ENCODE measurements at places on chromosomes 7 and 10. TPM values are rescaled to one million over a fixed set of nuclear protein-coding genes. Genes with fewer than 3 reads are reported as not detected.

- no peak for DNase-seq
Measured at GRCh38 chr10:76127984-76128589, 696.7 kb downstream of the LRMDA start.

GRCh38 chr7:132004529-132004928 lies 448.1 kb upstream of the PODXL start:
- peak; percentile 9 for DNase-seq

GRCh38 chr7:70790215-70791073 lies 341.5 kb upstream of the GALNT17 start:
- no peak for DNase-seq

DNA sequence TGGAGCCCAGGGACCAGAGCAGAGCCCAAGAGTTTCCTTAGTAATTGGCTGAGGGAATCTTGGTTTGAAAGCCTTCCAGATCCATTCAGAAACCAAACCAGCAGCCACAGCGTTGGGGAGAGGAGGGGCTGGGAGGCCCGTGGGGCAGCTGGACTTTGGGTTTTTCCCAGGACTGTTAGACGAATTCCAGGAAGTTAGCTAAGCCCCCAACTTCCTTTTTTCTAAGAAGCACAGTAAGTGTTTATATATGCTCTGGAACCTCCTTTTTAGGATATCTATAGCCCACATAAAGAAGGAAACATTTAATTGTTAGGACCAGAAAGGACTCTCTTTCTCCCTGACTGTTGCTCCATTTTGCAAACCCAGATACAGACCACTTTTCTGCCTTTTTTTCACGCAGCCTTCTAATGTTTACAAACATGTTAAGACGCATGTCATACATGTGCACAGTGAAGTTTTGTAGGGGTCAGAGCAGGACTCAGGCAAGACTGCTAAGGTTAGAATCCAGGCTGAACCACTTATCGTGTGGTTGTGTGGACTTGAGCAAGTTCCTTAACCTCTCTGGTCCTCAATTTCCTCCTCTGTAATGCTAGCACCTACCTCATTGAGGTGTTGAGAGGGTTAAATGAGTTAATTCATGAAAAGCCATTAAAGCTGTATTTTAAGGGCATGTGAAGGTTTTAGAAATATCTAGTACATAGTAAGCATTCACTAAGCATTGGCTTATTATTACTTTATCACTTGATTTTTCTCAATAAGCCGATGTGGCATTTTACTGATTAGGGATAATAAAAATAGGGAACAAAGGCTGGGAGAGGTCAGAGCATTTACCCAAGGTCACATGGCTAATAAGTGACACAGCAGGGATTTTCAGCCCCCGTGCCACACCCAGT lies 42.4 kb downstream of the TBATA start:
- DNase-seq: no peak

DNA sequence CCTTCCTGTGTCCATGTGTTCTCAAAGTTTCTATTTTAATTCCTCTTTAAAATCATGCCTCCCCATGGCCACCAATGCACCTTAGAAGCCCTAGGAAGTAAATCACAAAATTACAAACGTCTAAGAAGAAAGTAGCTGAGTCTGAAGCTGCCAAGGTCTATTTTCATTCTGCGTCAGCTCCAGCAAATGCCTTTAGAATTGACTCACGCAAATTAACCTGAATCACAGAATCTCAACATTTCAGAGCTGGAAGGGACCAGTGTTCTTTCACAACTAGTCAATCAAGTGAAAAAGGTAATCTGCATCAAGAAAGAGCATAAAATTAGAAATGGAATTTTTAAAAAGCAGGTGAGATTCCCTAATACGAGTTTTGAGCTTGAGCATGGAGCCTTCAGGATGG lies 1017.6 kb downstream of the SORCS3 start:
- DNase-seq: no peak

DNA sequence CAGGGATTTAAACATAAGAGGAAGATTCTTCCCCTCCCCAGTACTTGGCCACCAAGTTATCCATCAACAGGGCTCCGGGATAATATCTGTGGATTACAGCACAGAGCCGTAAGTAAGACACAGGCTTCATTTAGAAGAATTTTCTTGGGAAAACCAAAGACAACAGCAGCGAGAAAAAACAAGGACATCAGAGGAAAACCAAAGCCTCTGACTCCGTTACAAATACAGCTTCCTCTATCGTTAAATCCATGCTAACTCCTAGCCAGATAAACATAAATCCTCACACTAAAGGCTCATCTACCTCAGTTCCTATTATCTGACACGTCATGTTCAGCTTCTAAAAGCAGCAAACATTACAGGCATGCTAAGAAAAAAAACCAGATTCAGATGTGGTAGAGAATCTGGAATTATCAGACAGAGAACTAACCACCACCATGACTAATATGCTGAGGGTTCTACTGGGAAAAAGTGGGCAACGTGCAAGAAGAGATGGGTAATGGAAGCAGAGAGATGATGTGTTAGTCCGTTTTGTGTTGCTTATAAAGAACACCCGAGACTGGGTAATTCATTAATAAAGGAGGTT lies 48.4 kb downstream of the BRI3 start:
- DNase-seq: no peak

DNA sequence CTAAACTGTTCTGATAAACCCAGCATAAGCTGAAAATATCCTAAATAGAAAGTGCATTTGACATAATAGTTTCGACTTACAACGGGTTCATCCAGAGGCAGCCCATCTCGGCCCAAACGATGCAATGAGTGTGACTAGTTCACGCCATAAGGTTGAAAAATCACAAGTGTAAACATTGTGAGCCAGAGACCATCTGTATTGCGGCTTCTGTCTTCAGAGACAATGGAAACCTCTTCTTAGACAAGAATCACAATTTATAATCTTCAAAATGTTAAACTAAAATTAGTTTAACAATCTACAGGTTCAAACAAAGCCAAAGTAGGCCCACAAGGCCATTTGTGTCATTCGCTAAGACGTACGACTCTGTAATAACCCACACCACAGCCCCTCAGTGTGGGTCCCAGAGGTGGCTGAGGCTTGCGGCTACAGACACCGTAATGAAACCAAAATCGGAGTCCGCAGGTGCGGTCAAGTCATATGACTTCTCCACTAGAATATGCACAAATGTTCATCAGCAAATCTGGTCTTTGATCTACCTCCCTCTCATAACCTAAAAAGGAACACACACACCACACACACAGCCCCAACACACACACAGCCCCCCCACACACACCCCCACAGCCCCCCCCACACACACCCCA lies 81.8 kb downstream of the DIP2C start:
- DNase-seq: no peak

DNA sequence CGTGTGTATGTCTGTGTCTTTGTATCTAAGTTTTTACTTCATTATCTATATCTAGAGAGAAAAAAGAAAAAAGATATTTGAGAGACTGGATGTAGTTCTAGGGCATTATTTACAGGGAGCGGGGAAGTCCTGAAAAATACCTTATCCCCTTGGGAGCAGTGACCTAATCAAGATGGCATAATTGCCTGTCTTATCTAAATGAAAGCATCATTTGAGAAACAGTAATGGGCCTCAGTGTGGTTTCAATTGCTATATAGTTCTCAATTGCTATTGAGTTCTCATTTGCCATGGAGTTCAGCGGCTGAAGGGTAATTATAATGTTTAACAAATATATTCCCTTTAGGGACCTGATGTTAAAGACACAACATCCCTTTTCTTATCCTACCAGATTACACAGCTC lies 216.5 kb downstream of the PLXNA4 start:
- DNase-seq: no peak

- DNase-seq: peak; percentile 16
Measured at GRCh38 chr10:63698787-63699150, 177.6 kb downstream of the REEP3 start.

DNA sequence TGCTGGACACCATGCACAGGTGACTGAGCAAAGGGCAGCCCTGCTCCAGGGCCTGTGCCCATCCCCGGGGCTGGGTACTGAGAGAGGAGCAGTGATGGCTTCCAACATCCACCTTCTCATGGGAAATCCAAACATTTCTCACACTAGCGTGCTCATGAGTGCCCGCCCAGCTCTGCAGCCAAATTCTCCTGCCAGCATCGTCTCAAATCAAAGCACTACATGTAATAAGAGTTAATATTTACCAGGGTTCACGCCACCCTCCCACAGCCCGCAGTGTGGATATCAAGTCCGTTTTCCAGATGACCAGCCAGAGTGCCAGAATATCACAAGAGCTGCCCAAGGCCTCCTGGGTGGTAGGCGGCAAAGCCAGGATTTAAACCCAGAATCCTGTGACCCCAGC lies 12.1 kb downstream of the IL15RA start:
- DNase-seq: no peak

DNA sequence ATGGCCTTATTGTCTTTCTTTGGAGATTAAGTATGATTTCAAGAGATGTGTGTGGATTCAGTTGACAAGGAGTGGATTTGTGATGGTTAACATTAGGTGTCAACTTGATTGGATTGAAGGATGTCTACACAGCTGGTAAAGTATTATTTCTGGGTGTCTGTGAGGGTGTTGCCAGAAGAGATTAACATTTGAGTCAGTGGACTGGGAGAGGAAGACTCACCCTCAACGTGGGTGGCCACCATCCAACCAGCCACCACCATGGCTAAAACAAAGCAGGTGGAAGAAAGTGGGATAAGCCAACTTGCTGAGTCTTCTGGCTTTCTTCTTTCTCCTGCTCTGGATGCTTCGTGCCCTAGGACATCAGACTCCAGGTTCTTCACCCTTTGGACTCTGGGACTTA lies 76.1 kb downstream of the GPR37 start:
- no peak for DNase-seq

- DNase-seq: peak; percentile 78
Measured at GRCh38 chr10:72315054-72315453, 39.7 kb downstream of the DNAJB12 start.

DNA sequence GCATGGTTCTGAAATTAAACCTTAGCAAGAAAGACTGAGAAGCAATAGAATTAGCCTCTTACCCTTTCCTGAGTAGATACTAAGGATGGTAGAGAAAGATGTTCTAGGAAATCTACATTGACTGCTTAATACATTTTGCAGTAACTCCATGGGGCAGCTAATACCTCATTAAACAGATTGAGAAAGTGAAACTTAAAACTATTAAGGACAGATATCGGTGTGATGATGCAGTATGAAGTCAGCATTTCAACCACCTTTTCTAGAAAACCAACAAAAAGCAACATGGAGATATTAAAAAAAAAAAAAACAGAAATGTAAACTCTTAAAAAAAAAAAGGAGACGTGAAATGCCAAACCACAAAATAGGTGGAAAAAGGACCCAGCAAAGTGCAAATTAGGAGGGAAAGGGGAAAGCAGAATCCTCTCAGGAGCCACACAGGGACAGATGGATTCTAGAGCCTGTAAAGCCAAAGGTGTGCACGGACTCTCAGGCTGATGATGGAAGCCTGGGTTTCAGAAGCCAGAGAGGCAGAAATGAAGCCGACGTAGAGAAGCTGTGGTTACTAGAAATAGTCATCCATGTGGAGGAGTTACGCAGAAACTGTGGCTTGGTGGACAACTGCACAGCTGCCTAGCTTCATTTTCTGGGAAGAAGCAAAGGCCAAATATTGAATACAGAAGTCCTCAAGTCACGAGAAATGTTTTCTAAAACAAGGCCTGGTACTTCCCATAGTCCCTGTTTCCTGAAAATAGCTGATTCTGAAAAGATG lies 38.1 kb upstream of the GPR141 start:
- DNase-seq: no peak

GRCh38 chr7:101978683-101979082 lies 161.3 kb downstream of the CUX1 start:
- DNase-seq: no peak

GRCh38 chr10:119290301-119291048 lies 83.1 kb downstream of the GRK5 start:
- DNase-seq: peak; percentile 35

Gene ABCA13
- total RNA-seq: 0.16 TPM

Gene SLC29A4
- total RNA-seq: 8.8 TPM

Gene PDK4
- 0.12 TPM for total RNA-seq

Gene IDI2
- not detected for total RNA-seq

Gene ANKMY2
- total RNA-seq: 9.2 TPM

Gene NKX1-2
- 37.0 TPM for total RNA-seq

Gene GPR15LG
- total RNA-seq: not detected

Gene BEND7
- 9.6 TPM for total RNA-seq

Gene PRRT4
- 0.56 TPM for total RNA-seq

Data from GM23338 (cell line).